ENCODE measurements at places on chromosomes 12 and 14.

DNA sequence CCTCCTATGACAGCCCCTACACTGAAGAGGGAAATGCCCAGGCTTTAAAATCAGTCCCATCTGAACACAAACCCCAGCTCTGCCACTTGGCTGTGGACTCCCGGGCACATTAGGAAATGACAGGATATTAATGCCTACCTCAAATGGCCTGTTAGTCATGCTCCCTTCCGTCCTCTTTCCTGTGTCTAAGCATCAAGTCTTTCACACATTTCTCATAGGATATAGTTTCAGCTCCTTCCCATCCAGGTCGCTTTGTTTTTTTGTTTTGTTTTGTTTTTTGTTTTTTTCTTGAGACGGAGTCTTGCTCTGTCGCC is 16.1 kb downstream of the PLEK2 start:
- no peak for DNase-seq

DNA sequence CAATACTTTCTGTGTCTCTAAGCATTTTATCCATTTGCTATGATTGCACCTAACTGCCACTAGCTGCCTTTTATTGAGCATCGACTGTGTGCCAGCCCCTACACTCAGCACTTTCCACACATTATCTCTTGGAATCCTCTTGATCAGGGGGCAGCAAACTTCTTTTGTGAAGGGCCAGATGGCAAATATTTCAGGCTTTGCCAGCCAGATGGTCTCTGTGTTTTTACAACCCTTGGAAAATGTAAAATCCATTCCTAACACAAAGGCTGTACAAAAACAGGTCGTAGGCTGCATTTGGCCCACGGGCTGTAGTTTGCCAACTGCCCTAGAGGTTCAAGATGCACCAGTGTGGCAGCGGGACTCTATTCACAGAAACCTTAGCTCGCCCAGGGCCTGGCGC is 19.5 kb downstream of the FOXN4 start:
- no peak for DNase-seq

DNA sequence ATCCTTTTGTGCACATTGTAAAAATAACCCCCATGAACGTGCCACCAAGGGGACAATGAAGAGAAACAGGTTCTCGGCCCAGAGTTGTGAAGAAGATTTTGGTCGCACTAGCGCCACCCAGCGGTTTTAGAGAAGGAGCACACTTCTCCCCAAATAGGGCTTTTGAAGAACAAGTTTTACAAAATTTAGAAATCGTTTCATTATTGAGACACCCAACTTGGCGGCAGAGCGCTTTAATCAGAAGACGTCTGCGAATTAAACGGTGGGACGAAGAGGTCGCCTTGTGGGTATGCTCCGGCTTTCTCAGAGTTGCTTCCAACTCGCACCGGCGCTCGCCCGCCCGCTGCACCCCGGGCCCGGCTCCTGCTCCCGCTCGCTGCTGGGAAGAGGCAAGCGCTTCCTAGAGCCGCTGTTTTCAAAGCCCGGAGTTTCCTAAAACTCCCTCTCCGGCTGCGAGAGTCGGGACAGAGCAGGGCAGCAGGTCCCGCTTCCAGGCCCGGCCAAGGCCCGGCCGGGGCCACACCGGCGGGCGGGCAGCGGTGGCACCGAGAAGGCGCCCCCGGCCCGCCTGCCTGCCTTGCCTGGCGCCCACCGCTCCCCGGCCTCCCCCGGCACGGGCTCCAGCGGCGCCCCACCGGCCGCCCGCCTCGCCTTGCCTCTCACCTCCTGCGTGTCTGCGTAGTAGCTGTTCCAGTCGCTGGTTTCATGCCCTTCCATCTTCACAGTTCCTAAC is 645 bp downstream of the FOXA1 start:
- peak; percentile 96 for DNase-seq

DNA sequence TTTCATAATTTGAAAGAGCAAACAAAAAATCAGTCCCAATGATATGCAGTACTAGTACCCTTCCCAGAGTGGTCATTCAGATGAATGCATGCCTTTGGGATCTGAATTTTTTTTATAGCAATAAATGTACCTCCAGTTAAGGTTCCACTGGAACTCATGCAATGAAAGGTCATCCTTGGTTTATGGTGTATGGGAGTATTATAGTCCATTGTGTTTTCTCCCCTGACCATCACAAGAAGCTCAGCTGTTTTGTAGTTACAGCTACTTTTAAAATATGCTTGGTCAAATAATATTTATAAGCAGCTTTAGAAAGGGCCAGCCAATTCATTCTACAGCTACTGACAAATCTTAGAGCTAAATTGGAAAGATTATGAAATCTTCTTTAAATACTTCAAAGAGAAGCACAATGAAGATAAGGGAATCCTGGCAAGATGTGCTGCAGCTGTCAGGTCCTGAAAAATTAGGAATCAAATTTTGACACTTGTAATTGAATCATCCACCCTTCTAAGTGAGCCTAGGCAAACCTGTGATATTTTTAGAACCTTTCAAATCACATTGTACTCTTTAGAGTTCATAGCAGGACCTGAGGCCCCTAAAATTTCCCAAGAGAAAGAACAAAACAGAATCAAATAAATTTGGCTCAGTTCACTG is 46.5 kb downstream of the IFT81 start:
- DNase-seq, result no peak

DNA sequence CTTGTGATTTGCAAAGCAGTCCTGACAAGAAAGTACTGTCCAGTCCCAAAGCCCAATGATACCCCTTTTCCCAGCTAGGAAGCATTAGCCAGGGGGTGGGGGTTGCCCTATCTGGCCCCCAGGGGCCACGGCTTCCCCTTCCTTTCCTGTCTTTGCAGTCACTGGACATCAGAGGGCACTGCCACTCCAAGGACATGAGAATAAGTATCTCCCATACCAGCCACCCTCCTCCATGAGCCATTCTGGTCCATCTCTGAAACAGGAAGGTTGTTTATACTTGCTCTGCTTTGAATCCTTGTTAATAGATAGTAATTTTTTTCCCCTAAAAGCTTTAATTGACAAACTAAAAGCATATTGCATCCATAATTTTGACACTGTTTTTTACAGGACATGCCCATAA is 29.7 kb downstream of the RBM19 start:
- DNase-seq, result no peak

- peak; percentile 86 for DNase-seq
Measured at GRCh38 chr14:103126873-103127304, 3.6 kb downstream of the TNFAIP2 start.

DNA sequence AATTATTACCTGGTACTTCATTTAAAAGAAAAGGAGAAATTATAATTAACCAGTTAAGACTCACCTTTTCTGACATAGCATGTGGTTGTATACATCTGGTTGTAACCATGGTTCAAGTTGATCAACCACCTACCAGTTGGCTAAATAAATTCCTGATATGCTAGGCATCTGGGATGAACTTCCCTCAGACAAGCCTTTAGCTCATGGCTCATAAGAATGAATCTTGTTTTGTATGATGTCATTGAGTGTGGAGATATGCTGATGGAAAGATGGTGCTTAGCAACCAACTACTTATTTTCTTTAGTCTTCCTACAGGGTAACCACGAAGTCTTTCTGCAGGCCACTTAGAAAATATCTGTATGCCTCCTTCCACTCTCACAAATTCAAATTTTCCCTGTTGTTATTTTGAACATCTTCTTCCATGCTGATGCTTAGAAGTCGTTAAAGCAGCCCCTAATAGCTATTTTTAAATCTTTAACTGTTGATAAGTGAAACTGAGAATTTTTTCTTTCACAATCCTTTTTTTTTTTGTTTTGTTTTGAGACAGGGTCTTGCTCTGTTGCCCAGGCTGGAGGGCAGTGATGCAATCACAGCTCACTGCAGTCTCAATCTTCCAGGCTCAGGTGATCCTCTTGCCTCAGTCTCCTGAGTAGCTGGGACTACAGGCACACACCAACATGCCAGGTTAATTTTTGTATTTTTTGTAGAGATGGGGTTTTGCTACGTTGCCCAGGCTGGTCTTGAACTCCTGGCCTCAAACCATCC is 51.9 kb upstream of the PTHLH start:
- DNase-seq, result no peak

GRCh38 chr14:91115986-91116770 is 2.3 kb downstream of the DGLUCY start:
- peak; percentile 60 for DNase-seq

GRCh38 chr12:72491426-72491825 is 219.3 kb downstream of the TRHDE start:
- DNase-seq, result peak; percentile 45

GRCh38 chr14:61322011-61322798 is 826 bp downstream of the PRKCH start:
- no peak for DNase-seq

- peak; percentile 90 for DNase-seq
Measured at GRCh38 chr12:67772267-67773169, 124.0 kb downstream of the DYRK2 start.

DNA sequence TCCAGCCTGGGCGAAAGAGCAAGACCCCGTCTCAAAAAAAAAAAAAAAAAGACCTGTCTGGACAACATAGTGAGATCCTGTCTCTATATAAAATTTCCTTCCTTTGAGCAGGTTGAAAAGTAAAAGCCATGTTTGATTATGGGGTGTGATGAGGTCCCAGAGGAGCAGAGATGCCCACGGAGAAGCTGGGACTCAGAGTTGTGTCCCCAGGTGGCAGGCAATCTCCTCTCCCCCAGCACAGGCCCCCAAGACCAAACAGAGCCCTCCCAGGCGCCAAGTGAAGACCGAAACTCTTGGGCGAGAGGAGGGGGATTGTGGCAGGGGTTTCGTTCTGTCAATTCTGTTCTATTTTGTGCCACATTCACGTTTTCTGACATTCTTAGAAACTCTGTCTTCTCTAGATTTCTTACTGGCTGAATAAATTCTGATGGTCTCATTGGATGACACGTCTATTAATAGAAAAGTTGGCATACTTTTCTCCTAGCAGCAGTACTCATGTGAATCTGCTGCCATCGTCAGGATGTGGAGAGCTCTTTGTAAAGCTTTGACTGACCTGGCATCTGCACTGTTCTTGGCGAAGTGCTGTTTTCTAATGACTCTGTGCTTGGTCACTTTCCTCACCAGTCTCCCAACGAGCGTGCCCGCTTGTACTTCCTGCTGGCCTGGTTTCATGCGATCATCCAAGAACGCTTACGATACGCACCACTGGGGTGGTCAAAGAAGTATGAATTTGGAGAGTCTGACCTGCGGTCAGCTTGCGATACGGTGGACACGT is 43.4 kb downstream of the HSP90AA1 start:
- no peak for DNase-seq

GRCh38 chr14:65413739-65414045 is 1.2 kb downstream of the FUT8 start:
- no peak for DNase-seq

- DNase-seq, result no peak
Measured at GRCh38 chr12:104748790-104749189, 209.3 kb downstream of the SLC41A2 start.

- DNase-seq, result no peak
Measured at GRCh38 chr14:100449225-100449987, 126.3 kb downstream of the SLC25A47 start.

DNA sequence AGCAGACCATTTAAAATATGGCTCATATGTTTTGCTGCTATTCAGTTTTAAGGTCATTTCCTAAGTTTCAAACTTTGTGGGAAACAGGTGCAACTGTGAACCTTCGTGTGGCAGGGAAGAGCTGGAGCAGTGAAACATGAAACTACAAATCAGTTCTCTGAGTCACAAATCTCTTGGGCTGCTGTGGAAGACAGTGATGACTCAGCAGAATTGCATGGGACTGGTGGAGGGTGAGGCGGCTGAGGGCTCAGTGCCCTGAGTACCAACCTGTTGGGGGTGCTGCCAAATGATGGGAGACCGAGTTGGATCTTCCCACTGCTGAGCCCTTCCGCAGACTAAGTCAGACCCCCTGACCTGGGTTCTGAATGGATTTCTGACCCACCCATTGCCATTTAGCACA is 8.4 kb upstream of the CALM1 start:
- DNase-seq, result no peak

DNA sequence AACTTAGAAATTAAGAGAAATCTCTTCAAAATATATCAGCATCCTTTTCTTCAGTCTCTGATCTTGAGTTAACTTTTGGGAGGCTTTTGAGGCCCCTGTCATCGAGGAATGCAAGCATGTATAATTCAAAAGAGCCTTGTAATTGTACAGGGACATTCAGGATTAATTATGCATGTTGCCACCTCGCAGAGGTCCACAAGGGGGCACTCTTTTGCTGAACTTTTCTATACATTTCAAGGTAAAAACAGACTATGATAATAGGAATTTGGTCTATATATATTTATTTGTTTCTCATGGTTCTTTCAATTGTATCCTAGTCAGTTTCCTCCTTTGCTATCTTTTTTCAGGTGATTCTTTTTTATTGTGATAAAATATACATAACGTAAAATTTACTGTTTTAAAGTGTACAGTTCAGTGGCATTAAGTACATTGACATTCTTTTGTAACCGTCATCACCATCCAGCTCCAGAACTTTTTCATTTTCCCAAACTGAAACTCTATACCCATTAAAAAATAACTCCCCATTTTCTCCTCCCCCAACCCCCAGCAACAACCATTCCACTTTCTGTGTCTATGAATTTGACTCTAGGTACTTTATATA is 47.0 kb upstream of the SLC2A13 start:
- DNase-seq, result peak; percentile 77

DNA sequence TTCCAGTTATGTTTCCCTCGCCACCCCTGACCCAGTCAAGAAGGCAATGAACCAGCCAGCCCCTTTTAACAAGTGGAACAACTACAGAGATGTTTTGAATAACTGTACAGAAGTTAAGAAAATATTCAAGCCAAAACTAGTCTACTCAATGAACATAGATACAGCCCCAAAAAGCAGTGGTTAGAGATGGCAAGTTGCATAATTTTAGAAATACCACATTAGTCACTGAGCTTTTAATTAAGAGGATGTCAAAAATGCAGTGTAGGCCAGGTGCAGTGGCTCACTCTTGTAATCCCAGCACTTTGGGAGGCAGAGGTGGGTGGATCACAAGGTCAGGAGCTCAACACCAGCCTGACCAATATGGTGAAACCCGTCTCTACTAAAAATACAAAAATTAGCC is 27.2 kb downstream of the PROX2 start:
- DNase-seq, result no peak

- no peak for DNase-seq
Measured at GRCh38 chr12:1439687-1440086, 154.7 kb downstream of the FBXL14 start.

GRCh38 chr14:33401311-33401710 is 462.6 kb downstream of the NPAS3 start:
- no peak for DNase-seq

DNA sequence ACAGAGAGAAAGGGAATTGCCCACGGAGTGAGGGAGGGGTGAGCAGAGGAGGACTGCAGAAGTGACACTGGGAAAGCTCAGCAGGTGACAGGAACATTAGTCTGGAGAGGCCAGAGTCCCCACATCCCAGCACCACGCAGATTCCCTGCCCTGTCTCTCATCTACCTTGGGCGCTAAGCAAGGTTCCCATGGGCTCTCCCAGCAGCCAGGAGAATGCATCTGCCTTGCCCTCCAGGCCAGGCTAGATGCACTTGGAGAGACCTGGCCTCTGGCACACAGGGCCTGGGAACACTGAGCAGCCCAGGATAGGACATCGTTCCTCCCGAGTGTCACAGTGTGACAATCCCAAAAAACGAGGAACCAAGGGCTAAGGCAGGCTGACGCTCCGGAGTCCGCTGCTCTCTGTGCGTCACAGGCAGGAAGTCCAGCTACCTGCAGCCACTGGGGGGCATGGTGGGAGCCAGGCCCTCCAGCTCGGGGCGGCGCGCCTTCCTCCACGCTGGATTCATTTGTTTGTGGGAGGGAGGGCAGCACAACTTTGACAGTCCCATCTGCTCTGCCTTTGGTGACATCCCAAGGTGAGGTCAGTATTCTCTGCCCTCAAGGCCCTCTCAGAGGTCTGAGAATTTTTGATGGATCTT is 5.4 kb upstream of the NGB start:
- no peak for DNase-seq
